ENCODE measurements at places on chromosomes 13 and 19.

GRCh38 chr13:24605923-24606372 is 74.3 kb upstream of the ATP12A start:
- no peak for DNase-seq

GRCh38 chr13:30169442-30169841 is 137.9 kb downstream of the KATNAL1 start:
- no peak for DNase-seq

GRCh38 chr19:47099576-47100050 is 14.0 kb downstream of the ZC3H4 start:
- DNase-seq, result no peak

- DNase-seq, result no peak
Observed at GRCh38 chr13:81927347-81927746, 1586.4 kb upstream of the SPRY2 start.

DNA sequence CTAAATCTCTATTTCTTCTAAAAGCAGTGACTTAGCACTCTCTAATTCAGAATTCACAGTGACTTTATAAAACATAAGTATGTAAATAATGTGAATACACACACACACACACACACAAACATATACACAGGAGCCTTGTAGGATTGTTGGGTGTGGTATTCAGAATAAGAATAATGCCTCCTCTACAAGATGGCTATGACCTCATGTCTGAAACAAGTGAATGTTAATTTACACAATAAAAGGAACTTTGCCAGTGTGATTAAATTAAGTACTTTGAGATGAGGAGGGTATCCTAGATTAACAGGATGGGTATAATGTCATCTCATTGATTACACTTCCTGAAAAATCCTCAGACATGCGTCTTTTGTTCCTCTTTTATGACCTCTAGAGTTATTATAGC is 234.6 kb downstream of the SLITRK6 start:
- no peak for DNase-seq

DNA sequence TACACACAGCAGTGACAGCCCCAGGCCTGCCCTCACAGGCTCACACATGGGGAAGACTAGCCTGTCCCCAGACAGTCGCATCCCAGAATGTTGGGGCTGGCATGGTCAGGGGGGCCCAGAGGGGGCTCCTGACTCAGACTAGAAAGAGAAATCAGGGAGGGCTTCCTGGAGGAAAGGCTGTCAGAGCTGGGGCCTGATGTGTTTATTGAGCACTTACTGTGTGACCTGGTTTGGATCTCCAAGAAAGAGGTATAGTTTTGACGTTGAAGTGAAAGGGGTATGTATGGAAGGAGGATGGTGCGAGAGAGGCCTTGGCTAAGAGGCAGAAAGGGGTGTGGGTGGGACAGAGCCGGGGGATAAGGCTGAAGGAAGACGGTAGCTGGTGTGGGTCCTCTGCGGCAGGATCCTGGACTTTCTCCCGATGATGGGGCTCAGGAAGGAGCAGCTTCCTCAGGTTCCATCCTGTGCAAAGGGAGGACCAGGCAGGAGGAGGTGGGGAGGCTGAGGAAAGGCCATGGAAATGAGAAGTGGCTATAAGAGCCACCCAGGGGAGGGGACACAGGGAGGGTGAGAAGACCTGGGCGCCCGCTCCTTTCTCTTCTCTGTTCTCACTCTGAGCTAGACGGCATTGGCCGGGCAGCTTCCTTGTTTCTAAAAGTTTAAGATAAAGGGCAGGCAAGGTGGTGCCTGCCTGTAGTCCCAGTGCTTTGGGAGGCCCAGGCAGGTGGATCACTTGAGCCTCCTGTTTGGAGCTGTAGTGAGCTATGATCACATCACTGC is 16.1 kb upstream of the BCL3 start:
- no peak for DNase-seq

GRCh38 chr13:20270163-20270865 is 38.2 kb upstream of the GJB6 start:
- no peak for DNase-seq

GRCh38 chr13:30240608-30241007 is 66.7 kb downstream of the KATNAL1 start:
- no peak for DNase-seq

GRCh38 chr19:10327793-10328192 is 5.5 kb downstream of the RAVER1 start:
- DNase-seq, result no peak

- DNase-seq, result peak; percentile 50
Observed at GRCh38 chr19:40921005-40921897, 39.2 kb upstream of the CYP2A7 start.

DNA sequence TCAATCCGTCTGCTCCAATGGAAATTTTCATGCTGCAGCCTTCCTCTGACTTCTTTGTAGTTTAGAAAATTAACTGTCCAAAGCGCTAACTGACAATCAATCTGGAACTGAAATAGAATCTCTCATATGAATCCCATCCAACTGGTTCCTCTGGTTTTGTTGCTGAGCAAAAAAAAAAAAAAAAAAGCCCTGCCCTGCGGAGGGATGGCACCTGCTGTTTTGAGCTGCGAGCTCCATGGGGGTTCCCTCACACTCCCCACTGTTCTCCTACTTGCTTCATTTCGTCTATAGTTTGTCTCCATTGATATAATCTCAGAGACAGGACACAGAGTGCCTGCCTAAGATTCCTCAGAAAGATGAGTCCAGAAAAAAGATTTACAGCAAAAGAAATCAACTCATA is 33.4 kb downstream of the FAAP24 start:
- DNase-seq, result no peak

DNA sequence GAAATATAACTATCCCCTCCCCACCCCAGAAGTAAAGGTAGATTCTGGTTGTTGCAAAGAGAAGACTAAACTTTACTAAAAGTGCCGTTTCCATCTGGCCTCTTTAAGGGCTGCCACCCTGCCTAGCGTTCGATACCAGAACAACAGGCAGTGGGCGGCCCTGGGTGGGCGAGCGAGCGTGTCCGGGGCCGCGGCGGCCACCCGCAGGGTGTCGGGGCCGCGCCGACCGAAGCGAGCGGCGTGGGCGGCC is 2.6 kb downstream of the FGF9 start:
- no peak for DNase-seq

DNA sequence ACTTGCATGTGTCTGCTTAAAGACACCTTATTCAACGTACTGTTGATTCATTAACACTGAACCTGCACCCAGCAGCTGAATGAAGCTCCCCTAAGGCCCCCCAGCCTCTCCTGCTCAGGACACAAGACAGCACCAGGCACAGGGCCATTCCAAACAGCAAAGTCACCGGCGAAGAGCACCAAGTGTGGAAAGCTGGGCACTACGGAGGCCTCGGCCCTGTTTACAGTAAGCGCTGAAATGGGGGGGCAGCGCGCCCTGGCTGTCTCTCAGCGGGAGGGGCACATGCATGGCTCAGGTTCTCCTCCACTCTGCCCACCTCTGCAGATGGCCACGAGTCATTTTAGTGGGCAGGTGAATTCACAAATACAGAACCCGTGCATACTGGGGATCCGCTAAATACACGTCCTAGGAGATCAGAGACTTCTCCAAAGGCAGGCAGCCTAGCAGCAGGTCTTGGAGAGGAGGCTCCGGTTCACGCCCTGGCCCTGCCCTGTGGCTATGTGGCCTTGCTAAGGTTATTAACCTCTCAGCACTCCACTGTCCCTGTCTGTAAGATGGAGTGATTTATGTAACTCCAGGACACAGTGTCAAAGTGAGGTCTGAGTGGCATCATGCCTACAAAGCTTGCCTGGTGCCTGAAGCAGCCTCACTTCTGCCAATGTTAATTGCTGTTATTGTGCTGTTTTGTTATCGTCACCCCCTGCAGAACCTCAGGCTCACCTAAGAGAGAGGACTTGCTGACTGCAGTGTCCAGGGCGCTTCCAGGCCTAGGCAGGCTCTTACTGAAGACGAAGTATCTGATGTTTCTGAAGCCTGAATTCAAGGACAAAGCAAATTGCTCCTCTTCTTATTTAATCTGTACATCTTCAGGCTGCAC is 207.4 kb upstream of the SOX1 start:
- peak; percentile 19 for DNase-seq

DNA sequence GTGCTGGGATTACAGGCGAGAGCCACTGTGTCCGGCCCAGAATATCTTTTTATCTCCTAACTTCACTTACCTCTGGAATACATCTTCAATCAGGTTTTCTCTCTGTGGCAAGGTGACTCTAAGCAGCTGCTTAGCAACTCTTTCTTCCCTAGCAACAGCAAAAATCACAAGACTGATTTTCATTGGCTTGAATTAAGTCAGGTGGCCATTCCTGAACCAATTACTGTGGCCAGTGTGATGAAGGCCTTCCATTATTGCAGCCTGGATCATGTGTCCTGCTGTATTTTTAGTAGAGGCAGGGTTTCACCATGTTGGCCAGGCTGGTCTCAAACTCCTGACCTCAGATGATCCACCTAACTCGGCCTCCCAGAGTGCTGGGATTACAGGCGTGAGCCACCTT is 9.0 kb upstream of the LTBP4 start:
- no peak for DNase-seq

GRCh38 chr13:97749174-97749573 is 204.3 kb upstream of the IPO5 start:
- no peak for DNase-seq

DNA sequence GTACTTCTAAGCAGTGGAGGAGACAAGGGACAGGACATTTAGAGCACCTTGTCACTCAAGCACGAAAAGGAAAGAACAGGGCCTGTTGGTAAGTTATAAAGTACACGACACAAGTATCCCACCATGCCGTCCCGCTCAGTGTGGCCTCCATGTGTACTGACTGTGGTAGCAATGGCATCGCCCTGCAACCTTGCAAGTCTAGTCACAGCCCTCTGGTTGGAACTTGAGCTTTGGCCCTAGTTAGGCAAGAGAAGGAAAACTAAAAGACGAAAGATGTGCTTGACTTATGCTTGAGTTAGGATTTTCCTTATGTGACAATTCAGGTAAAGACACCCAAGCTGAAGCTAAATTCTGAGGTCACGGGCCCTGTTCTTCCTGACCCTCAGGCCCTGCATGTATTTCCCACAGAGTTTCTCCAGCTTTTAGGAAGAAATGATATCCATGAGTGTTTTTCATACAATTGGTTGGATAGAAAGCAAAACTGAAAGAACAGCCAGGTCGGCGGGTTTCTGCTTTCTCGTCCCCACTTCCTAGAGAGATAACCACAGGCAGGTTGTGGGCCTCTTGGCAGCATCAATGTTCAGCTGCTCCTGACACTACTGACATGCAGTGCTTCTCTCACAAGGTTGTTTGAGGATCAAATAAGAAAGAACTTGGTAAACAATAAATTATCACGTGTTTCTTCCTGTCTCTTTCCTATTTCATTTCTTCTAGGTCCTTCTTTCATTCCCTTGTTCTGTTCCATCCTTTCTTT is 216.2 kb downstream of the IRS2 start:
- no peak for DNase-seq

DNA sequence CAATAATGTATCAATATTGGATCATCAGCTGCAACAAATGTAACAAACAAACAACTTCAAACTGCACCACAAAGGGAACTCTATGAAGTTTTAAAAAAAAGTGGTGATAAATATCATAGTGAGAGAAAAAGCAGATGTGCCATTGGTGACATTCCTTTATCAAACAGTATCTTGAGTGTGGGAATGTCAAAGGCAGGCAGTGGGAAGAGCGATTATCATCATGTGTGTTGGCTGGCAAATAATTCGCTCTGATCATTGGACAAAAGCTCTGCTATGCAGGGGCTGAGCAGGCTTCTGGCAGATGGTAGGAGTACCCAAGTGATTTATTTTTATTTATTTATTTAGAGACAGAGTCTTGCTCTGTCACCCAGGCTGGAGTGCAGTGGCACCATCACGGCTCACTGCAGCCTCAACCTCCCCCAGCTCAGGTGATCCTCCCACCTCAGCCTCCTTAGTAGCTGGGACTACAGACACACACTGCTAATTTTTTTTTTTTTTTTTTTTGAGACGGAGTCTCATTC is 55.9 kb upstream of the RANBP3 start:
- DNase-seq, result no peak

DNA sequence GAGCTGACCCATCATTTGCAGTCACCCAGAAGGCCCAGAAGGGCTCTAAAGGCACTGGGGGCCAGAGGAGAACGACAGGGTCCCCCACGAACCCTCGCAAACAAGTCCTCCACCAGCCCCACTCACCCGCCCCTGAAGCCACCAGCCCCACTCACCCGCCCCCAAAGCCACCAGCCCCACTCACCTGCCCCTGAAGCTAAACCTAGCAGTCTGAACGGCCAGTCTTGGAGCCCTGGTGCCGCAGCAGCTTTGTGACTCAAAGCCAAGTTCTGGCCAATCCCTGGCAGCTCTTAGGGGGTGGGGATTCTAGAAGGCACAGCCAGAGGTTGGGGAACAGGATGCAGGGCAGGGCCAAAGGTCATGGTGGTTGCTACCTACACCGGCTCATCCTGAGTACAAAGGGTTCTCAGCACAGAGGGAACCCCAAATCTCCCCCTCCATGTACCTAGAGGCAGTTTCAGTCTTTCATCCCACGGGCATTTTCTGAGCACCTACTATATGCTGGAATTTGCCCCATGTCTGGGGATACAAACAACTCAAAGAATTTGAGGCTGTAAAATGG is at the start of gene IQCN:
Gene IQCN, minus strand, starts transcription at position 234 of the 562 bp plus-strand sequence. CDS start 4,974 bp downstream, outside the sequence.
- DNase-seq, result no peak

- DNase-seq, result no peak
Observed at GRCh38 chr13:29802621-29803020, 47.8 kb downstream of the UBL3 start.

- no peak for DNase-seq
Observed at GRCh38 chr19:36246006-36246481, 31.1 kb downstream of the ZNF146 start.

GRCh38 chr19:1503089-1503924 is 9.5 kb downstream of the ADAMTSL5 start:
- peak; percentile 60 for DNase-seq

DNA sequence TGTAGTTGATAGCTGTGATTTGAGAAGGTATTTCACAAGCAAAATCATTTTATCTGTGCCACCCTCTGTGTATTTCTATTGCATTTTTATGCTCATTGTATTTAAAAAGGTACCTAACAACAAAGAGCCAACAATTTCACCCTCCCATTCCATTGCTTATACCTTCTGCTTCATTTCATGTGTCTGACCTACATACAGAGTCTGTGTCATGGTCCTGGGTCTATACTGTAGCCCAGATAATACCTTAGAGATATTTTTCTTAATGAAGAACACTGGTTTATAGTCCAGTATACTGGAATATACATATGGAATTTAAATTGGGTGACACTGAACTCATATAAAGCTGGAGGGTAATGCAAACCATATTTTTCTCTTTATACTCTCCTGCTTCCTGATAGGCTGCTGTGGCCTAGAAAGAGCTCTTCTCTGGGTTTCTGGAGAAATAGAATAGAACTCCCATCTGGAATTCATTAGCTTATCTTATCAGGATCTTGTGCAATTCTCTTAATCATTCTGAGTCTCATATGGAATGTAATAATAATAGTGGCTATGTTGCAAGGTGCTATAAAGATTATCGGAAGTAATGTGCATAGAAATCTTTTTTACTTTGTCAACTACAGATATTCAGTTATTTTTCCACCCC is 31.8 kb upstream of the SPART start:
- DNase-seq, result no peak

- DNase-seq, result no peak
Observed at GRCh38 chr13:98879957-98880356, 97.9 kb downstream of the DOCK9 start.

DNA sequence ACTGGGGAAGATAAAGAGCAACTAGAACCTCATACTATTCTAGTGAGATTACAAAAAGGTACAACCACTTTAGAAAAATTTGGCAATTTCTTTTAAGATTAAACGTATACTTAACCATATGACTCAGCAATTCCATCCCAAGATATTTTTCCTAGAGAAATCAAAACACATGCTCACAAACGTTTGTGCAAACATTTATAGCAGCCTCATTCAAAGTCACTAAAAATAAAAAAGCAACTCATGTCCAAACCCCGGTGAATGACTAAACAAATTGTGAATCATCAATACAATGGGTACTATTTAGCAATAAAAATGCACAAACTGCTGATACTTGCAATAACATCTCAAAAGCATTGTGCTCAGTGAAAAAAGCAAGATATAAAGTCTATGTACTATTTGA is 121.5 kb downstream of the FRY start:
- DNase-seq, result no peak
